Retina (tissue), 1 donor: ENCODE measurements at places on chromosomes 11 and 22.
A peak's percentile ranks its signal among the peaks of the same experiment; 100 is the strongest.

DNA sequence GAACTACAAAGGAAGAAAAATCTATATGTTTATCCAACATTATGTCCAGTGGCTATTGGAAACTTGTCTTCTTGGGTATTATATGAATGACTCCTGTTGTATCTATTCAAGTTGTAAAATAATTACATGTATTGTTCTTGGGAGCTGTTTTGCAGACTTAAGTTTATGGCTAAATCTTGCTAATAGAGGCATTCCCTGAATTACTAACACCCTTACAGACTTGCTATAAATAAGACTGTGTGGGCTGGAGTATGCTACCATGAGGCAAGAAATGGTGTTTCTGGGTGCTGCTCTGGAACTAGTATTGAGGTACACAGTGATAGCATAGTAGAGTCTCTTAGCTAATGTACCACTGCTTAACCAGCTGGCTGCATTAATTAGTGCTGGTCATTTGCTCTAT, 155.1 kb downstream of the HIPK3 start:
- DNase-seq: peak; percentile 26

DNA sequence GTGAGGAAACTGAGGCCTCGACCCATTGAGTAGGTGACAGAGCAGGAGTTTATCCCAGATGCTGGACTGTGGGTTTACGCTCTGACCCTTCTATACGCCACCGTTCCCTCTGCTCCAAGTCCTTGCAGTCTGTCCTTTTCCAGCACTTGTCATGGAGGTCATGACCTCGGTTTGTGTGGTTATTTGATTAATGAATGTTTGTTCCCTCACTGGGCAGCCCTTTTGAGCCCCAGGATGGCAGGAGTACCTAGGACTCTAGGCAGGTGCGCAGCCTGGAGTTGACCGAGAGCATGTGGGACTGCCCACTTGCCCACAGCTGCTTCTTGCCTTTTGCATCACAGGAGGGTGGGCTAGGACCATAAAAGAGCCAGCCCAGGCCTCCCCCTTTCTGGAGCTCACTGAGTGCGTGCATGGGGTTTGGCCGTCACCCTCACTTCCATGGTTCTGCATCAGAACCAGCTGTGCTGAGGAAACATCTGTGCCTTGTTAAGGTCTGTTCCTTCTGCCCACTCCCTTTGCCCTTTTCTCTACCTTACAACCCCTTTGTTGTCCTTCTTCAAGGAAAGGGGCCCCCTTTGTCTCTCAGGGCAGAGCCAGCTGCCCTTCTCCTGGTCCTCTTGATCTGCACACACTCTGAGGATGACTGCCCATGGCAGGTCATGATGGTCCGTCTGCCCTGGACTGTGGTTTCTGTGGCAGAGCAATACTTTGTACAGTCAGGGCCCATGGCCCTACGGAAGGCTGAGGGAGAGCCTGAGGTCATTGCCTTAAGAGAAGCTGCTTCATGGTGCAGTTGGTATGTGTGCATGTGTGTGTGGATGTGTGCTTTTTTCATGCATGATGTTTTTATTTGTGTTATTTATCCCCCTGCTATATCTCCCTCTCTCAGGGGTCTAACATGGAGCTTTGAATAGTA, 38.2 kb downstream of the BMAL1 start:
- no peak for DNase-seq

GRCh38 chr11:79060081-79060953, 380.5 kb downstream of the TENM4 start:
- DNase-seq: peak; percentile 51

- DNase-seq: no peak
Measured at GRCh38 chr11:103112364-103112763, 3.1 kb downstream of the DYNC2H1 start.

GRCh38 chr22:32896891-32897290, 95.4 kb downstream of the TIMP3 start:
- DNase-seq: no peak

- DNase-seq: peak; percentile 85
Measured at GRCh38 chr11:86588566-86589090, 83.8 kb downstream of the ME3 start.

DNA sequence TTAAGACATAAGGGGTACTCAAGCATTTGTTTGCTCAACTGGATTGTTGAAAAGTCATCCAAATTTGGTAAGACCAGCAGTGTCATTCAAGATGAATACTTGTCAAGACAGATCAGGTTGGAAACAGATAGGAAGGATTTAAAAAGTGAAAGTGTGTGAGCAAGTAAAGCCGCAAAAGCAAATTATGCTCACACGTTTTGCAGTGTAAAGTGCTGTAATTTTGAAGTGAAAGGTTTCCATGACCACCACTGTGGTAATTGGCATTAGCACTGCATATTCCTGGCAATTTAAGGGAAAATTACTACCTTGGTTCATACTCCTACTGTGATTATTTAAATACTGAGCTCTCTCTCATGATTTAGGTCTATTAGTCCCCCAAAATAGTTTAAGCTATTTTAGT, 704.1 kb upstream of the CCDC179 start:
- no peak for DNase-seq
